Stimulated activated CD8-positive, alpha-beta memory T cell treated with anti-CD3 and anti-CD28 coated beads, Interleukin-4, amount 100 ng/mL, for 48 hours (primary cell): ENCODE measurements at places on chromosomes 6 and 20.

DNA sequence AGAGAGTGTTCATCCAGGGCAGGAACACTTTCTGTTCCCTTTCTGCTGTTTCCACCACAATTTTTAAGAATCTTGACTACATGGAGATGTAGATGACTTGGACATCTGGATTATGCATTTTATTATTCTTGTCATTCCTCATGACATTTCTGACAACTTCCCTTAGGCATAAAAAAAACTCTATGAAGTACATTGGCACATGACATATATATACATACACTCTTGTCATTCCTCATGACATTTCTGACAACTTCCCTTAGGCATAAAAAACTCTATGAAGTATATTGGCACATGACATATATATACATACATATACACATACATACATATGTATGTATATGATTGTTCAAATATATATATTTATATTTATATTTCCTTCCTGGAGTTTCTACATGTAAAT is 531.5 kb downstream of the COL12A1 start:
- DNase-seq = no peak

- no peak for DNase-seq
Measured at GRCh38 chr6:108640104-108640503, 79.4 kb downstream of the FOXO3 start.

GRCh38 chr6:112912416-112913101 is 565.4 kb downstream of the RFPL4B start:
- no peak for DNase-seq

DNA sequence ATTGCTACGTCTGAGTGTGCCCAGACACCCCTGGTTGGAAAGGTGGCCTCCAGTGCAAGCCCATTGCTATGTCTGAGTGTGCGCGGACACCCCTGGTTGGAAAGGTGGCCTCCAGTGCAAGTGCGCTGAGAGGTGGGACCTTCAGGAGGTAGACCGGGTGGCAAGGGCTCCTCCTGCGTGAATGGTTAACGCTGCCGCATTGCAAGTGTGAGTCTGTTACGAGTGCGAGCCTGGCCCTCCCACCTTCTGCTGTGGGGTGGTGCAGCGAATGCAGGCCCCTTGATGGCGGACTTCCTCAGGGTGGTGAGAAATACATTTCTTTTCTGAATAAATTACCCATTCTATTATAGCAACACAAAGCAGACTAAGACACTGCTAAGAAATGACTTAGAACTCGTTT is 208.8 kb downstream of the DLL1 start:
- DNase-seq = peak; percentile 20

DNA sequence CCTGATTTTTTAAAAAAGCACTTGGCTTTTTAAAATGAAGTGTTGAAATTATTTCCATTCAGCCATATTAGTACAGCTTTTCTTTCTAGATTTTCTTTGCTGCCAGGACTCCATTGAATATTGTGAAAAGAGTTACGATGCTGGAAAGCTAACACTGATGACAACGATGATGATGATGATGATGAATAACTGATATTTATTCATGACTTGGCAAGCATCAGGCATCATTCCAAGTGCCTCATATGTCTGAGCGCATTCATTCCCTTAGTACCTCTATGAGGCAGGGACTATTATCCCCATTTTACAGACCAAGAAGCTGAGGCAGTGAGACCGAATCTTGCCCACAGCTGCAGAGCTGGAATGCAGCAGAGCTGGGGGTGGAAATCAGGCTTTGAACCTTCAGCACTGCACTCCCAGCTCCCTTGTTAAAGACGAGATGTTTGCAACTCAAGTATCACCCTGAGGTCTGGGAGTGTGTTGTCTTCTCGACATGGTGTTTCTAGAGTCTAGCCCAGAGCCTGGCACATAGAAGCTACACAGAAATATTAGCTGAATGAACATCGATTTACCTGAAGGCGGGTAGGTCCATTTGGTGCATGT is 85.5 kb upstream of the FRMD1 start:
- DNase-seq = no peak

- no peak for DNase-seq
Measured at GRCh38 chr20:33082546-33082945, 3.1 kb downstream of the BPIFB4 start.

DNA sequence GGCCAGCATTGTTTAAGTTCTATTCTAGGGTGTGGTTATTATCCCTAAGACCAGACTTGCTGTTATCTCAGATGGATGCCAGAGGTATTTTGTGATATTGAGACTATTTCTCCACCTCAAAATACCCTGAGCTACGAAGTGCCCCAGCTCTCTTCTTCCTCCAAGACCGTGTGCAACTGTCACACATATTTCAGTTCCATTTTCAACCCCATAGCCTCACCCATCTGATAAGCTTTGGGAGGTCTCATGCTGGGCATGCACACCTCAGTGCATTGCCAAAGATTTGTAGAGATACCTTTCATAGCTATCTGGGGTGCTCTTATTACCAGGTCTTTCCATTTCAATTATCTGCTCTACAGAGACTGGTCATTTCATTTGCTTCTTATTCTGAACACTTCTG is 815.8 kb upstream of the EYS start:
- no peak for DNase-seq

DNA sequence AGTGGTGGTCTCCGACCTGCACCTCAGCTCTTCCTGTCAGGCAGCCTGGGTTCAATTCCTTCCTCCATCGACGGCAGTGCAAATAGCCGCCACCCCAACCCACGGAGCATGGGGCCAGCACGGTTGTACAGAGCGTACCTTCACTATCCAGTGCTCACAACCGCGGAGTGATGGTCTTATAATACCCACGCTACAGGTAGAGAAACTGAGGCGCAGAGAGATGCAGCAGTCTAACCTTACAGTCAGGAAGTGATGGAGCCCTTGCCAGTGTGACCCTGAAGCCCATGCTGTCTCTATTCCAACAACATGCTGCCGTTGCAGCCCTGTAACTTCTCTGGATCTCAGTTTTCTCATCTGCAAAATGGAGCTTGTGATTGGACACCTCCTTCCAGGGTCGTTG is 11.0 kb downstream of the SCRT2 start:
- DNase-seq = no peak

DNA sequence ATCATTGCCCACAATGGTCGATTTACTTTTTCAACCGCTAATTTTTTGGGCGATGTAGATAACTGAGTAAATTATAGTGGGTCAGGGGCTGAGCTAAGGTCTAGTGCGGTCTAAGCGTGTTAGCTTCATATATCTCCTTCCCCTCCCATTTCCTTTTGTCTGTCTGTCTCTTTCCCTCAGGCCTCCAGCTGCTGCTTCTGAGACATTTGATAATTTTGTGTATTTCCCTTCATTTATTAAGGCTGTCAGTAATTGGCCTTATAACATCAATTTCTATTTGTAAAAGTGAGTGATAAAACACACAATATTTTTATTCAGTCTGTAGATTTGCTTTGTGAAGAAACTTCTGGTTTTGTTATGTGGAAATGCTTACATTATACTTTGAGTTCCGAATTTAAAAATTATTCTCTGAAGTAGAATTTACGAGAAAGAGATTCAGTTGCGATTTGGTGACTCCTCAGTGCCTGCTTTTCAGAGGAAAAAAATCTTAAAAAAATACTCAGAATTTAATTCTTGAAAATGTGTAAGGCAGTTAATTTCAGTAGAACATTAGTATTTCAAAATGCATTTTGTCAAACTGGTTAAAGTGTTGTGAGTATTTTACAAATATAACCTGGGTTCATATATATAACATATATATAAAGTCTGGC is 1.4 kb downstream of the TMEM170B start:
- DNase-seq = no peak

GRCh38 chr20:50731930-50732690 is 730 bp downstream of the PARD6B start:
- DNase-seq = no peak

DNA sequence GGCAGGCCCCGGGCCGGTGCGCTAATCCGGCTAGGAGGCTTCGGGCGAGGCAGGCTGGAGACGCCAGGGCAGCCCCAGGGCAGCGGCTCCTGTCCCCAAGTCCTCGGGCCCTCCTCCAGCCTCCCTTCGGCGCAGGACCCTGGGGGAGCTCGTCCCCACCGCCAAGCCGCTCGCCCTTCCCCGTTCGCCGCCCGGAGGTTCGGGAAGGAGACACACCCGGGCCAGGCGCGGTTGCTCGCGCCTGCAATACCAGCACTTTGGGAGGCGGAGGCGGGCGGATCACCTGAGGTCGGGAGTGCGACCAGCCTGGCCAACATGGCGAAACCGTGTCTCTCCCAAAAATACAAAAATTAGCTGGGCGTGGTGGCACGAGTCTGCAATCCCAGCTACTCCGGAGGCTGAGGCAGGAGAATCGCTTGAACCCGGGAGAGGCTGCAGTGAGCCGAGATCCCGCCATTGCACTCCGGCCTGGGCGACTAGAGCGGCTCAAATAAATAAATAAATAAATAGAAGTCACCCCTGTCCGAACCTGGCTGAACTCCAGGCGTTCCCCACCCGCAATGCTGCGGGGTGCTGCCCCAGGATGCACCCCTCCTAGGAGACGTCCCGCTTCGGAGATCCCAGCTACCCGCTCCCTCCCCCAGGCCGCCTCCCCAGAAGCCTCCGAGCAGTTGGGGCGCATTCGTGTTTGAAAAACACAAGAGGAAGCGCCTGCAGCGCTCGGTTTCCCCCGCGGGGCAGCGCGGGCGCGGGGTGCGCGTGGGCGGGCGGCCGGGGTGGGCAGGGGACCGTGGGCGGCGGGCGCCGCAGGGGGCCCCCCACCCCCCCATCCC is 27.5 kb downstream of the SERPINB9 start:
- DNase-seq = no peak

DNA sequence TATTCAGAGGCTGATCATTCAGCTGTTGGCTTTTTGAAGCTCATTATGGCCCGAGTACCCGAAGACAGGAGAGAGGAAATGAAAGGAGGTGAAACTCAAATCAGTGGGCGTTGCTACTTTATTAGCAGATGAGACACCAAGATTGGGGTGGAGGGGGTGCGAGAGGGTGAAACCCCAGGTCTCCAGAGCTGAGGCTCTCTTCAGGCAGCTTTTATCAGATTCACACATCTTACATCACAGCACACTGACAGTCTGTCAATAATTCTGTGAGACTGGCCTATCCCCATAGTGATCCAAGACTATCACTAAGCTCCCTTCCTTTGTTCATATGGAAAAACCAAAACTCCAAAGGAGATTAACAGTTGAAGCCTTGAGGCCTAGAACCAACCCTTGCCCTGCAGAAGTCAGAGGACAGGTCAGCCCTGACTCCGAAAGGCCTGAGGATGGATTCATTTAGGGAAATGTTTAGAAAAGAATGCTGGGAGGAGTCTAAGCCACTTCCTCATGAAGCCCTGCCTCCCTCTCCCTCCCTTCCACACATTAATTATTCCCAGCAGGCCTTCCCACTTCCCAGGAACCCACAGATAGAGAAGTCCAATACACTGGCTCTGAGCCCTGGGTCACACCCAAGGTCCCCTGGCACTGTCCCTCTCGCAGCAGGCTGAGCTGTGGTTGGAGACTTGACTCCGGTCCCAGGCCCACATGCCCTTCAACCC is 23.2 kb downstream of the TRERF1 start:
- DNase-seq = peak; percentile 54

- DNase-seq = no peak
Measured at GRCh38 chr20:4488407-4489339, 233.0 kb upstream of the PRND start.

DNA sequence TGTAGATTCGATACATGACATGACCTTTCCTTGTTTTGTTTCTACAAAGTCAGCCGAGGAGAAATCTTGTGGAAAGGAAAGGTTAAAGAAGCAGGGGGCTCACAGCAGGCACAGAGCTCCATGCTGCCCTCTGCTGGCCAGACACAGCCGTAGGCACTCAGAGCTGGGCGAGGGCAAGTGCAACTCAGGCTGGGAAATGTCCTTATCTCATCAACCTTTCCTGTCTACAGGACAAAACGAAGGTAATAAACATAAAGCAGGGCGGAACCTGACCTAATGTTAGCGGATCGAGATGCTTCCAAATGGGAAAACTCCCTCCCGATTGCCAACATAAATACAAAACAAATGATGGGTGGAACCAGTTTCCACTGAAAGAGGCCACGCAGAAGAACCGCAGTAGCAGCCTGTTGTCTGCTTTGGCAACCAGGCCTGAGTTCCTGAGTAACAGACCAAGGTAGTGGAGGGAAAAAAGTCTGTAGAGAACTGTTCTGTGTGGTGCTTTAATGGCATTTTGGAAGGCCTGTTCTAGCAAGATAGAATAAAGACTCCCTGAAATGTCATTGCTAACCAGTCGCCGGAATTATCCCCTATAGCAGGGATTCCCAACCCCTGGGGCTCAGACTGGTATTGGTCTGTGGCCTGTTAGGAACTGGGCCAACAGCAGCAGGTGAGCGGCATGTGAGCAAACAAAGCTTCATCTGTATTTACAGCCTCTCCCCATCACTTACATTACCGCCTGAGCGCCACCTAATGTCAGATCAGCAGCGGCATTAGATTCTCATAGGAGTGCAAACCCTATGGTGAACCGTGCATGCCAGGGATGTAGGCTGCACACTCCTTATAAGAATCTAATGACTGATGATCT is 85.2 kb downstream of the MBOAT1 start:
- DNase-seq = peak; percentile 83

- no peak for DNase-seq
Measured at GRCh38 chr20:24651171-24651975, 181.9 kb downstream of the SYNDIG1 start.

GRCh38 chr6:31705931-31706330 is 735 bp upstream of the LY6G6F start:
- no peak for DNase-seq

GRCh38 chr20:51199920-51200319 is 177.0 kb upstream of the KCNG1 start:
- DNase-seq = no peak

- DNase-seq = no peak
Measured at GRCh38 chr6:147859071-147859470, 350.6 kb downstream of the SAMD5 start.

GRCh38 chr6:93644611-93645010 is 225.3 kb upstream of the EPHA7 start:
- no peak for DNase-seq

- no peak for DNase-seq
Measured at GRCh38 chr6:154432533-154433476, 76.2 kb upstream of the IPCEF1 start.

DNA sequence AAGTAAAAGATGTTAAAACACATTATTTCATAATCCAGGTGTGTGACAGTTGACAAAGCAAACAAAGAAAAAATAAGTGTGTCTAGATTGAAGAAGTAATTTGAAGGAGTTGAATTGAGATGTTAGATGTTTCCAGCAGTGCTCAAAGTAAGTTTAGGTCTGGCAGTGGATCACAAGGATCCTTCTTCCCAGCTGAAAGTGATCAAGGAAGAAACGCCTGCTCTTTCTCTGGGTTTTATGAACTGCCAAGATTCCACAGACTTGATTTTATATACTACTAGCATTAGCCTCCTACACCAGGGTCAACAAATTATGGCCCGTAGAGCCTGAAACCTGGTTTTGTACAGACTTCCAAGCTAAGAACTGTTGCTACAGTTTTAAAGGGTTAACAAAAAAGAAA is 30.3 kb downstream of the STX7 start:
- DNase-seq = no peak

DNA sequence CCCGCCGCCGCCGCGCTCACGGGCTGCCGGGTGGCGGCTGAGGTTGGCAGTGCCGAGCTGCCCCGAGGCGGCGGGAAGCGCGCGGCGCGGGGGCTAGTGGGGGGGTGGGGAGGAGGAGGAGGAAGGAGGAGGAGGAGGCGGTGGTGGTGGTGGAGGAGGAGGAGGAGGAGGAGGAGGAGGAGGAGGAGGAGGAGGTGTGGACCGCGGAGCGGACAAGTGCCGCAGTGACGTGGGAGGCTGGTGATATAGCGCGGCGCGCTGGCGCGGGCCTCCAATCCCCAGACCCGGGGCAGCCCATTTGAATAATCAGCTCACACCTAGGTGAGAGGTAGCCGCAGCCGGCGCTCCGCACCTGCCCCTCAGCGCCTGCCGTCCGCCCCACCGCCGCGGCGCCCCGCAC is at the start of gene FOXA2:
Gene FOXA2, minus strand, starts transcription at position 51 of the 400 bp plus-strand sequence. CDS start 294 bp downstream, outside the sequence.
- no peak for DNase-seq

GRCh38 chr6:5956939-5957338 is 49.8 kb downstream of the NRN1 start:
- no peak for DNase-seq
